Dermis microvascular lymphatic vessel endothelial cell (primary cell): ENCODE measurements at places on chromosomes 5 and 9.
A peak's percentile ranks its signal among the peaks of the same experiment; 100 is the strongest.

DNA sequence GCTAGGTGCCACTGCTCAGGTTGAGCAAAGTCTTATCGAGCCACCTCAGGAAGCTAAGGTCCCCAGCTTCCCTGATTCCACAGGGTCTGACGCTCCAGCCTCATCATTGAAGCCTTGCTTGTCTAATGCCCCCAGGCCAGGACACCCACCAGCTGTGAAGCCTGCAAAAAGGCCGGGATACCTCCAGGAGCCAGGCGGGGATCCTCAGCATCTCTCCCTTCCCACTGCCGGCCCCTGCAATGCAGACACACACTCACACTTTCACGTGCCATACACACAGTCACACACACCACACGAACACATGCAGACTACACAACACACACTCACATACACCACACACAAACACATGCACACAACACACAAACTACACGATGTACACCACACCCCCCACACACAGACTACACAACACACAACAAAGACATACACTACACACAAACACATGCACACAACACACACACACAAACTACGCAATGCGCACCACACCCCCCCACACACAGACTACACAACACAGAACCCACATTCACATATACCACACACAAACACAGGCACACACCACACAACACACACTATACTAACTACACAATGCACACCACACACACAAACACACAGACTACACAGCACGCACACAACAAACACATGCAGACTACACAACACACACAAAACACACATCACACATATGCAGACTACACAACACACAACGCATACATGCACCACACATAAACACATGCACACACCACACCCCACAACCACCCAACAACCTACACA lies 17.8 kb upstream of the S1PR3 start:
- no peak for DNase-seq

GRCh38 chr5:96076451-96076850 lies 114.8 kb upstream of the ELL2 start:
- DNase-seq, result no peak

- DNase-seq, result peak; percentile 83
Observed at GRCh38 chr5:71757590-71758543, 38.8 kb downstream of the CARTPT start.

DNA sequence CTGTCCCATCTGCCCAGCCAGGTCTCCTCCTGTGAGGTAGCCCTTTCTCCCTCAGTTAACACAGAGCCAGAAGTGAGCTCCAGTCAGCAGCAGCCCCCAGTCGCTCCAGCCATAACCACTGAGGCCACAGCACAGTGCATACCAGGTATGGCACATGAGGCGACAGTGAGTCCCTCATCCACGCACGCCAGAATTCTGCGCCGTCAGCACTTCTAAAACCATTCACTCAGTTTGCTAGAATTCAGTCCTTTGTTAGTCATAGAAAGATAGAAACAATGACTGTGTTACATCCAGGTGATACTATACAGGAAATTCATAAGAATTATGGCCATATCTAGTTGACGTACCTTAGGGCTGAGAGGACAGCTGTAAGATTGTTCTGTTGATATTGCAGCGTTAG lies 88.5 kb downstream of the KIAA1958 start:
- no peak for DNase-seq

GRCh38 chr9:126630458-126631237 lies 16.9 kb downstream of the LMX1B start:
- DNase-seq, result no peak

DNA sequence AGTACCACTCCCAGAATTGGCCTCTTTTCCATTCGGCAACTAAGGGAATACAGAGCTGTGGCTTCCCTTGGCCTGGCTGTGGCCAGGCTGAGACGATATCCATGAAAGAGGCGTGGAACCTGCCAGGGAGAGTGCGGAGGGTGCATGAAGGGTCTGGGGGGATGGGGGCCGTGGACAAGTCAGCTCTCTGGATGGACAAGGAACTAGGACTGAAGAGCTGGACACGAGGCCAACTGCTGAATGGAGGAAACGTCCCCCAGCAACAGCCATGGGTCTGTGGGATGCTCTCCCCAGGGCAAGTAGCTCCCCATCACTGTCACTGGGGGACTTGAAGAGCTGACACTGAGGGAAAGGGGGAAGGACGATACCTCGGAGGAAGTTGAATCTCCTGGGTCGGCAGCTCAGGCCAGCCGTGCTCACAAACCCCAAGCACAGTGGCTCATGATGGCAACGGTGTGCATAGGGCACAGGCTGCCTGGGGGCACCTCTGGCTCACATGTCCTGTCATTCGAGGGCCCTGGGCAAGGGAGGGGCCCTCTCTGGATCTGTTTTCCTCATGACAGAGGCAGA lies 4.1 kb upstream of the OLFM1 start:
- no peak for DNase-seq

- no peak for DNase-seq
Observed at GRCh38 chr9:35341585-35341984, 148.3 kb upstream of the RUSC2 start.

DNA sequence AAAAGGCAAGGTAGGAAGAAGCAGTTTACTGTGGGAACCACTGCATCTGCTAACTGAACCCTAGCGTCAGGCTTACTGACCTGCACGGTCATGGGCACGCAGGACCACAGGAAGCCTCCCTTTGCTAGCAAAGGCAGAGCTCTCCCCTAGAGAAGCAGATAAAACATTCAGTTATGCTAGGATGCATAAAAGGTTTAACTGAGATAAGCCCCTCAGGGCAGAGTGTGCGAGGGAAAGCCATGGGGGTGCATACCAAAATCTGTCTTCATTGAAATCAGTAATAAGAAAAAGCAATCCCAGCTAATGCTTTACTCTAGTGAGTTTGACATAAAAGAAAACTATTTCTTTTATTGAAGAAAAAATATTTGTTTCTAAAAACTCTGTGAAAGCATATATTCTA lies 2403.7 kb upstream of the C9orf72 start:
- DNase-seq, result no peak

DNA sequence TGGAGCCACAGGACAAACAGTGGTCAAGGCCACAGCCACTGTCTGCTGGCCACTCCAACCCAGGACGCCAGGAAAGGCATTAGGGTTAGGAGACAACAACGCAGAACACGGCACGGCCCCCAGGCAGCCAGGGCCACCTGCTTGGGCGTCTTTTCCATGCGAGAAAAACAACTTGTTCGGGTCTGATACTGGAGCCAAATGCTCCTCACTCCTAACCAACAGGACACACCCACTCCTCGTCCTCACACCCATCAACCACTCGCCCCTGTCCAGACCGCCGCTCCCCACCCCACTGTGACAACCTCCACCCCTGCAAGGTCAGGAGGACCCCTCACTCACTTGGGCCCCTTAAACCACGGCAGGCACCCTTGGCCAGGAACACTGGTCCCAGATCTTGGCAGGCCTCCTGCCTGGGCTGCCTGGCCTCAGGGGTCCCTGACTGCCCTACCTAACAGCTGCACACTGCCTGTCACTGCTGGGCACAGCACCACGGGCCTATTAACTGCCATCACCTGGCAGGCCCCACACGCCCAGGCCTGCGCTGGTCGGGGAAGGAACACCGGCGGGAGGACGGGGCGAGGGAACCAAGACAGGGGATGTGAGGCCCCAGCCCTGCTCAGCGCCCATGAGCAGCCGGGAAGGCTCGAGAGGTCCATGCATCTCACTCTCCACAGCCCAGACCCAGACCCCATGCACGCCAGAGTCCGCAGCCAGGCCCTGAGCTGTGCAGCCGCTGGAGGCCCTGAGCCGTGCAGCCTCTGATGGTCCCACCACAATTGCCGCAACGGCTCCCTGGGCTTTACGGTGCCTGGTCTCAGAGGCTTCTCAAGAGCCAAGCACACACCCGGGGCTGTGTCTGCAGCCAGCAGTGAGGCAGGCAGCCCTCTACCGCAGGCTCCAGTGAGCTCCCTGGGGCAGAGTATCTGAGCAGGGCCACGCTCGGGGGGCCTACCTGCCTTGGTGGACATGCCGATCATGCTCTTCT lies 13.8 kb downstream of the CLPTM1L start:
- DNase-seq, result no peak

DNA sequence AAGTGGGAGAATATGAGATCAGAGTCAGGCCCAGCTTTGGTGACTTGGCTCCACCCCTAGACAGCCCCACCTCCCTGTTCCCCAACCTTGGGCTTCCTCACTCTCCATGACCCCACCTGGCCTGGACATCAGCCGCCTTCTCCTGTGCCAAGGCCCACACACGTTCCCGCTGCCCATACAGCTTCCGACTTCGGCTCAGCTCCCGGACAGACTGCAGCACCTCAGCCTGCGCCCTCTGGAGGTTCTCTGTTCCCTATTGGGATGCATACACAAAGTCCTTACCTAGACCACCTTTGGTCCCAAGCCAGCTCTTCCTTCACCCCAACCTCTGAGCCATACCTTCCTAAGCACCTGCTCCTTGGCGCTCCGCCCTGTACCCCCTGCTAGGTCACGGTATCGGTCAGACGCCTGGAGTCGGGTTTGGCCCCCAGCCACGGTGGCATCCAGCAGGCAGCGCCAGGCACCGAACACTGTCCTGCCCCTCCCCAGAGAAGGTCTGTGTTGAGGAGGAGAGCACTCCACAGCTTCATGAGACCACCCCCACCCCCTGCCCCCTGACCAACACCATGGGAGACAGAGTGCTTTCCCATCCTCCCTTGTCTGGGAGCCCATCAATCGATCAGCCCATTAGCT lies 2.0 kb downstream of the FCHSD1 start:
- DNase-seq, result no peak

GRCh38 chr9:22383718-22384117 lies 62.9 kb upstream of the DMRTA1 start:
- no peak for DNase-seq

GRCh38 chr5:150778517-150779396 lies at the start of gene SMIM3:
Gene SMIM3 (plus strand): TSS chr5:150778757. CDS start chr5:150795441, 16,684 bp downstream.
- no peak for DNase-seq

- DNase-seq, result no peak
Observed at GRCh38 chr9:71072587-71072986, 48.8 kb downstream of the TRPM3 start.

DNA sequence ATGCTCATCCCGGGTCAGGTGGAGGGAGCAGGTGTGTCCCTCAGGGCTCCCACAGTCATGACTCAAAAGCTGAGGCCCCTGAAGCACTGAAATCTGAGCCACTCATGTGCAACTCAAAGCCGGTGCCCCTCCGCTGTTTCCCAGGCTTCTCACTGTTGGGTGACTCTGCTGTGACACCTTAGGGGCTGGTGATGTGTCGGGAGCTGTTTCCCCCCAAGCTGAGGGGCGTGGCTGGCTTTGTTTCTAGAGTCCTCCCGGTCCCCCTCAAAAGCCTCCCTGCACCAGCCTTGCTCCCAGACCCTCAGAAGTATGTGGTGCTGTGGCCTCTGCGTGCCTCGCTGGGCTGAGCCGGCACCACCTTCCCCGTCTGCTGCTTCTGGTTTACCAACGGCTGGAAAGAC lies 39.7 kb downstream of the PLPP7 start:
- no peak for DNase-seq

GRCh38 chr5:146642410-146642809 lies 126.4 kb upstream of the GPR151 start:
- DNase-seq, result no peak

- DNase-seq, result no peak
Observed at GRCh38 chr9:32782476-32783167, 718 bp upstream of the TMEM215 start.

DNA sequence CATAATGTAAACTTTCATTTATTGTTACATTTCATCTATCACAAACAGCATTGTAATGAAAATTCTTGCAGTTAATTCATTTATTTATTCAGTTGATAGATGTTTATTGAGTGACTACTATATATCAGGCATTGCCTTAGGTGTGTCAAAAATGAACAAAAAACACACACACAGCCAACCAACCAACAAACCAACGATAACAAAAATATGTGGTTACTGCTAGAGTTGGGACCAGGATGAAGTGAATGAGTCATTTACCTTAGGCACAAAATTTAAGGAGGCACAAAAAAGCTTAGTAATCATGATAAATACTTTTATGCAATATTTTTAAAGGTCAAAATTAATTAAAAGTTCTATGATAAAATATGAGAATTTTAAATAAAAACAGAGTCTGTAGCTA lies 223.4 kb downstream of the CSNK1G3 start:
- DNase-seq, result no peak

- DNase-seq, result peak; percentile 48
Observed at GRCh38 chr5:125611541-125611940, 811.7 kb upstream of the GRAMD2B start.

DNA sequence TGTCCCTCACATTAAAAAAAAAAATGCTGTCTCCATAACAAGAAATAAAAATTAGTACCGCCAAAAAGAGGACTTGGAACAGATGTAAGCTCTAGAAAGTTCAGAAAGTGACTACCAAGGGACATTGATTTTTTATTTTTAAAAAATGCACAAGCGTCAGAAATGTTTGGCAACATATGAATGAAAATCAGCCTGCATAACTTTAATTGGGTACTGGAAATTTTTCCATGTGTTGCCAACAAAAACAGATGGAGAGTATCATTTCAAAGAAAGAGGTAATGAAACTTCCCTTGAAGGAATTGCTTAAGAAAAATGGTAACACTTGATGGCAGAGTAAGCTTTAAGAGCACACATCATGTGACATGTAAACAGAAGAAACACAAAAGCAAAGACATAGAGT lies 47.2 kb downstream of the OR2K2 start:
- DNase-seq, result no peak

DNA sequence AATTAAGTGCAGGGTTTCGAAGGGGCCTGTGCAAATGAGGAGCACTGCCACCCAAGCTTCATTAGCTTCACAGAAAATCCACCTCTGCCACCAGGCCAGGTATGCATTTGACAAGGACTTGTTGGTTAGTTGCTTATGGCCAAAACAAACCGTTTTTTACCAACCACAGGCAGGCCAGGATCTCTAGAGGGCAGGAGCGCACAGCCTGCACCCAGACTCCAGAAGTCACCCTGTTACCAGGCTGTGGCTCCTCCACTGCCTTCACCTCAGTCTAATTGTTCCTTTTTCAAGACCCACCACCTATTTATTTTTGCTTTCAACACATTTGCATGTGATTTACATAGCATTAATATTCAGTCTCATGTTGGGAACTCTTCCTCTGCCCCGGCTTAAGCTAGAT lies 78.3 kb upstream of the HSPA9 start:
- DNase-seq, result peak; percentile 28

- peak; percentile 73 for DNase-seq
Observed at GRCh38 chr9:128438343-128439109, 17.3 kb upstream of the ODF2 start.

GRCh38 chr5:174642816-174643405 lies 81.5 kb upstream of the MSX2 start:
- no peak for DNase-seq

DNA sequence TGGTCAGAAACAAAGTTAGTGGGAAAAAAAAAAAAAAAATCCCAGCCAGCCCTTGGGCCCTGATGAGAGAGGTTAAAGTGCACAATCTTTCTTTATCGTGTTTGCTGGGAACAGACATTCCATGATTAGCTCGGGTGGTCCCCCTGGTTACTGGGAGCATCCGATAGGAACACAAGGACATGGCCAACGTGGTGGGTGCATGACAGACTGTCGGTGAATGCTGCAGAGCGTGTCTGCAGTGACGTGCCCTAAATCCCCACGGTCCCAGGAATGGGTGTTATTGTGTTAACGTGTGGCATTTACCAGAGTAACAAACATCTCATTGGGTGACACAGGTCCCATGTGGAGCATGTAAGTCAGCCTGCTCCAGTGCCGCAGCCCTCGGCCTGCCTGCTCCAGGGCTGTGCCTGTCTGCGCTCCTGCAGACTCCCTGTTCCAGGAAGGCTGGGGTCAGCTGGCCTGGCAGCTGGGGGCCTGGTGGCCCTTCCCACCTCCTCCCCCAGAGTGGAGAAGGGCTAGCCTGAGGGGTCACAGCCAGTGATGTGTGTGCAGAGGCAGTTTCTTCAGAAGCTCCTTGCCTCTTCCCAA lies 34.3 kb upstream of the TBC1D2 start:
- DNase-seq, result no peak
